ENCODE measurements at places on chromosomes 6 and 20. TPM values are rescaled to one million over a fixed set of nuclear protein-coding genes. Genes with fewer than 3 reads are reported as not detected.

The COL12A1 gene
- polyA plus RNA-seq: not detected

The BMP2 gene
- polyA plus RNA-seq: not detected

DNA sequence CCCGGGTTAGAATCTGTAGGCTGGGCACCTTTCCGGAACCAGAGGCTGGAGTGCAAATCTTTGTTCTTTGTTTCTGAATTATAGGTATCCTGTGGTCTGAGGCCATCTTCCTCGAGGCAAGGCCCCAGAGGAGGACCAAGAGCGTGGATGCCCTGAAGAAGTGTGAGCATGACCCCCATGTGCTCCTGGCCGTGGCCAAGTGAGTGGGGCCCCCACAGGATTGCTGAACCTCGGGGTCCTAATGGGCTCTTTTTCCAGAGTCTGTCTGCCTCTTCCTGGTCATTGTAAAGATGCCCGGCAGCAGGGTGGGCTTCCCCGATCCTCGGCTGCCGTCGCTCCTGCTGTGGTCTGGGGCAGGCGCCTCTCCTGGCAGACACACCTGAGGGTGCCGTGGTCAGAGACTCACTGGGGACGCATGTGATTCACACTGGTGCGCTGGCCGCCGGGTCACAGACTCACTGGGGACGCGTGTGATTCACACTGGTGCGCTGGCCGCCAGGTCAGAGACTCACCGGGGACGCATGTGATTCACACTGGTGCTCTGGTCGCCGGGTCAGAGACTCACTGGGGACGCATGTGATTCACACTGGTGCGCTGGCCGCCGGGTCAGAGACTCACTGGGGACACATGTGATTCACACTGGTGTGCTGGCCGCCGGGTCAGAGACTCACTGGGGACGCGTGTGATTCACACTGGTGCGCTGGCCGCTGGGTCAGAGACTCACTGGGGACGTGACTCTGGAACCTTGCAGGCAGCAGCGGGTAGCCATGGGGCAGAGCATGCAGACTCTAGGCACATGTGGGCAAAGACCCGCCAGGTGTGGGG lies 6.5 kb upstream of the C20orf204 start:
- peaks cover 83% of the 10 kb centered on the region for H3K36me3 ChIP-seq
- H3K4me3 ChIP-seq: no peak overlapping the region
- H3K27ac ChIP-seq: no peak overlapping the region
- no peaks in the 10 kb centered on the region for H3K27me3 ChIP-seq
- no peaks in the 10 kb centered on the region for H3K4me1 ChIP-seq
- DNase-seq: no peak

GRCh38 chr20:51661609-51662178 lies 106.5 kb downstream of the ATP9A start:
- no peak overlapping the region for H3K4me3 ChIP-seq
- no peak overlapping the region for H3K27ac ChIP-seq
- no peaks in the 10 kb centered on the region for H3K27me3 ChIP-seq
- no peaks in the 10 kb centered on the region for H3K36me3 ChIP-seq

GRCh38 chr6:158233214-158233795 lies 65.2 kb downstream of the GTF2H5 start:
- DNase-seq: no peak
- peaks cover 14% of the 10 kb centered on the region for H3K4me1 ChIP-seq
- H3K27me3 ChIP-seq: peaks cover 6% of the 10 kb centered on the region
- H3K27ac ChIP-seq: peak overlapping the region; percentile 41

DNA sequence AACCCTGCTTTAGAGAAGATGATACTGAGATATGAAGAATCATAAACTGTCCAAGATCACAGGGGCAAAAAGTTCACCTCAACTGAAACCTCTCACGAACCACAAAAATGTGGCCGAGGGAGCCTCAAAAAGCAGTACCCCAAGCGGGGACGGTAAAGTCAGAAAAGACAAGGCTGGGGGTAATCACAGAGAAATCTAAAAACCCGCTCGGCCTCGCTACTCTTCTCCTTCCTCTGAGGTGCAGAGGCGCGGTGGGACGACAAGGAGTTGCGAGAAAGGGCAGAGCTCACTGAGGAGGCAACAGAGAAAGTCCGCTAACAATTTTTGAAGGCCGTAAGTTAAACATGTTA lies 356 bp upstream of the IRAK1BP1 start:
- peaks cover 6% of the 10 kb centered on the region for H3K4me1 ChIP-seq
- H3K36me3 ChIP-seq: no peaks in the 10 kb centered on the region
- no peaks in the 10 kb centered on the region for H3K27me3 ChIP-seq
- DNase-seq: no peak
- H3K4me3 ChIP-seq: peak overlapping the region; percentile 87
